Activated CD4-positive, alpha-beta T cell treated with anti-CD3 and anti-CD28 coated beads for 36 hours (primary cell): ENCODE measurements at places on chromosomes 2 and 18.
A peak's percentile ranks its signal among the peaks of the same experiment; 100 is the strongest.

GRCh38 chr2:225019105-225019504, 23.2 kb downstream of the DOCK10 start:
- DNase-seq, result no peak

GRCh38 chr18:79871481-79872091, 73.8 kb downstream of the KCNG2 start:
- peak; percentile 2 for DNase-seq

DNA sequence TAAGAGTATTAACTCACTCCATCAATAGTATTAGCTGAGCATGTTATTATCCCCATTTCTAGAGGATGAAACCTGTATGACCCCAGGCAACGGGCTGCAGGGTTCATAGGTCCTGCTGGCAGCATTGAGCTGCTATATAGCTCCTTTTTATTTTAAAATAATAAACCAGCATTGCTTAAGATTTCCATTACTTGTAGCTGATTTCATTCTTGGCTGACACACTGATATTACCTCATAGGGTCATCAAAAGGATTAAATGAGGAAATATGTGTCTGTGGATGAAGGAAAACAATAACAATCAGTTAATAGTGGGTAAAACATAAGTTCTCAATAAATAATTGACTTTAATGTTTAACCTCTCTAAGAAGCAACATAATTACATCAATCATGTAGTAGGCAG, 48.3 kb upstream of the NRP2 start:
- no peak for DNase-seq

DNA sequence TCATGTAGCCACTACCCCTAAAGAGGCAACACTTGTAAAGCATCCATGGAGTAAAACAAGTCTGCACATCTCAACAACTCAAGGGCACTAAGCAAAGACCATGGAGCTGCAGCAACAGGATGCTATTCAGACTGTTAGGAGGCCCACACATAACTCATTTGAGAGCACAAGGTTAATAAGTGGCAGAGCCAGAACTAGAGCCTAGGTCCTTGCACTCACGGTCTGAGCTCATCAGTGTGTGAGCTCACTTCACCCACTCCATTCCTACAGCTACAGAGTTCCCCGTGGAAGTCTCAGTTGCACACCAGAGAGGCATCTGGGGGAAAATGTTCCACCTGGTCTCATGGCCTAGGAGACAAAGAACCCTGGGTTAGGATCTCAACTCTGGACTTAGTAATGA, 35.0 kb downstream of the TTC32 start:
- no peak for DNase-seq

DNA sequence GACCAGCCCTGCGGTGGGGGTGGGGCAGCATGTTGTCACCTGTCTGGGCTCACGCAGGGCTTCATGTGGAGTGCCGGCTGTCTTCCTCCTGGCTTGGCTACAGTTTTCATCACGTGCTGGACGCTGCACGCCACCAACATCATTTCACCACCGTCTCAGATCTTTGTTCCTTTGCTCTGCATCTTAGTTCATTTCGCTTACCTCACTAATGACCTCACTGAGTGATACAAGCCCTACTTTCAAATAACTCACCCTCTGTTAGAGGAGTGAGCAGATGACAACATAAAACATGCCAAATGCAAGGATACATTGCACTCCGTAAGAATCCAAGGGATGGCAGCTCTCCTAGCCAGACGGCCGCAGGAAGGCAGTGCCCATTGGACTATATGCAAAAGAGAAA, 527.5 kb downstream of the GALR1 start:
- DNase-seq, result no peak

- no peak for DNase-seq
Observed at GRCh38 chr18:31500051-31500688, 2.2 kb downstream of the DSG2 start.

DNA sequence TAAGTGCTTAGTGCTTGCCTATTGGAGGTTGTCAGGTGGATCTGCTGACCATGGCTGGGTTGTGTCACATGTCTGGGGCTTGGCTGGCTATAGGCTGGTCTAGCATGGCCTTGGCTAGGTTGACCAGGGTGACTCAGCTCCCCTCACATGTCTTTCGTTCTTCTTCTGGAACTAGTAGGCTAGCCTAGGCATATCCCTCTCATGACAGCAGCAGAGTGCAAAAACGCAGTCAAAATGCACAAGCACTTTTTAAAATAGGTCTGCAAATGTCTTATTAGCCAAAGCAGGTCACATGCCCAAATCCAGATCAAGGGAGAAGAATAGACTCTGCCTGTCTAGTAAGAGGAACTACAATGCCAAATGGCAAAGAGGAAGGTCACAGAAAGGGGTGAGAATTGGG, 179.7 kb upstream of the ACVR2A start:
- no peak for DNase-seq

DNA sequence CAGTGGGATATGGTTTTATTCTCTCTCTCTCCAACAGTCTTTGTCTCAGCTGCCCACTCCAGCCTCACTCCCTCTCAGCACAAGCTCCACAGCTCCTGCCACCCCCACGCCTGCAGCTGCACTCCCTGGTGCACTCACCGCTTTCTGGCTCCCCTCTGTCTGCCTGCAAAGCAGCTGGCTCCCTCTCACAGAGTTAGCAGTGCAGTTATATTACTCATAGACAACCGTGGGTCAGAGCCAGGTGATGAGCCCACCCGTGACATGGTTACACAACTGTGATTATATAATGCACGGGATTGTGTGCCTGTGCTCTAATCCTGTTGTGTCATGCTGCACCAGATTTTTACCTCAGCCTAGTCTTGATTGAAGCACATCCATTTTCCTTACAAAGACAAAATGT, 276.9 kb upstream of the CHAC2 start:
- no peak for DNase-seq

DNA sequence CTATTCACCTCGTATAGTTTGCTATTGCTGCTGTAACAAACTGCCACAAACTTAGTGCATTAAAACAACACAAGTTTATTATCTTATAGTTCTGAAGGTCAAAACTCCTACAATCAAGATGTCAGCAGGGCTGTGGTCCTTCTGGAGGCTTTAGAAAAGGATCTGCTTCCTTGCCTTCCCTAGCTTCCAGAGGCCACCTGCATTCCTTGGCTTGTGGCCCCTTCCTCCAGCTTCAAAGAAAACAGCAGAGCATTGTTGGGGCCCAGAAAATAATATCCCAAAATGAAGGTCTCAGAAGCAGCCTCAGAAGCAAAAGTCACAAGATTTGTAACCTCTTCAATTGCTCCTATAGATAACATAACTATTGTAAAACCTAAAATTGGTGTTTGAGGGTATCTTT, 100.6 kb downstream of the HNRNPLL start:
- no peak for DNase-seq

- no peak for DNase-seq
Observed at GRCh38 chr2:45978302-45978859, 318.8 kb upstream of the EPAS1 start.

- DNase-seq, result no peak
Observed at GRCh38 chr2:8053216-8053615, 628.6 kb upstream of the ID2 start.

DNA sequence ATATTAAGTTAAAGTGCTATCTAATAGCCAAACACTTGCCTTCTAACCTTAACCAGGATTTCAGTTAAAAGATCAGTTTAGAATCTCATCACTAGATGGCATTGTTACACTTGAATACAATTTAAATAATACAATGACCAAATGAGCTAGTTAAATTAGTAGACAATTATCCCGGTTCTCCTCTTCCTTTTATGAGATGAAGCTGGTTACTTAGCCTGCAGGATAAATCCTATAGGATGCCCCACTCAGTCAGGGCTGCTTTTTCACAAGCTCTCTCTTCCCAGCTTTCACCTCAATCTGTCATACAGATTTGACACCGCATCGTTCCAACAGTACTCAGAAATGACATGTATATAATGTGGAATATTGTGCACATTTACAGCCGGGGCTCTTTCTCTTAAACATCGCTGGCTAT, 678.8 kb downstream of the KCNJ3 start:
- DNase-seq, result no peak

GRCh38 chr18:36638224-36638623, 190.6 kb downstream of the TPGS2 start:
- DNase-seq, result no peak

- DNase-seq, result no peak
Observed at GRCh38 chr2:198135481-198135934, 331.1 kb downstream of the PLCL1 start.

DNA sequence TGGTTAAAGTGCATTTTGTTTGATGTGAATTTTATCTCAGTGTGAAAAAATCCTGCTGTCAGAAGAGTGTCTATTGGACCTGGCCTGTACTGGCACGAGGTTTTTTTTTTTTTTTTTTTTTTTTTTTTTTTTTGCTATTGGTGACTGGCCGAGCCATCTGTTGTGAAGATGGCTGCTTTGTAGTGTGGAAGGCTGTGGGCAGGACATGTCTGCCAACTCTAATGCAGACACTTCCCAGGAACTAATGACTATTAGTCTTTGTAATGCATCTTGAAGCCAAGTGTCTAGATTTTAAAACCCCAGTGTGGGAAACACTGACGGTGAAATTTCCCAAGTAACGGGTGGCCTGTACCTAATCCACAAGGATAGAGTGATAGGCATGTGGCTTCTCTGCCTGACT, 34.3 kb downstream of the ZAP70 start:
- DNase-seq, result no peak

- DNase-seq, result no peak
Observed at GRCh38 chr18:37845498-37845897, 279.9 kb upstream of the CELF4 start.

DNA sequence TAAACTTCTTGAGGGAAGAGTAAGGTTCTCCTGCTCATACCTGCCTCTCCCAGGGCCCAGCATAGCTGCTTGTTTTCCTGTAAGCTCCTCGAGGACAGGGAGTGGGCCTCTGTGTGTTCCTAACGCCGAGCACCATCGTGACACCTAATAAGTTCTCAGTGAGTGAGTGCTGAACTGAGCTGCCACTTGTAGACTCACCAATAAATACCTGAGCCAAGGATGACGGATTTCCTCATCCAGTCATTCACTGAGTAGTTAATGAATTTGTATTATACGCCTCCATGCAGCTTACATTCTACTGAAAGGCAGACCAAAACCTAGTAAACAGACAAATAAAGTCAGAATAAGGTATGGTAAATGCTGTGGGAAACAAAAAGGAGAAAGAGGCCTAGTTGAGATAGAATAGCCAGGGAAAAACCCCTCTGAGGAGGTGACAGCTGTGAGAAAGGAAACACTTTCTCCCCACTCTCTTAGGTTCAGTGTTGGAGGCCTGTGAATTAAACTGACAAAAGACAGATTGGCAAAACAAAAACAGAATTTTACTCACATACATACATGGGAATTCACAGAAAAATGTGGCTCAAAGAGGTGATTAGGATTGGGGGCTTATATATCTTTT, 138.6 kb downstream of the B3GNT2 start:
- DNase-seq, result no peak

- DNase-seq, result no peak
Observed at GRCh38 chr2:239390546-239391285, 10.1 kb downstream of the HDAC4 start.

- DNase-seq, result no peak
Observed at GRCh38 chr2:203743441-203743981, 37.1 kb downstream of the CD28 start.

GRCh38 chr2:8489221-8489620, 192.6 kb upstream of the ID2 start:
- no peak for DNase-seq

DNA sequence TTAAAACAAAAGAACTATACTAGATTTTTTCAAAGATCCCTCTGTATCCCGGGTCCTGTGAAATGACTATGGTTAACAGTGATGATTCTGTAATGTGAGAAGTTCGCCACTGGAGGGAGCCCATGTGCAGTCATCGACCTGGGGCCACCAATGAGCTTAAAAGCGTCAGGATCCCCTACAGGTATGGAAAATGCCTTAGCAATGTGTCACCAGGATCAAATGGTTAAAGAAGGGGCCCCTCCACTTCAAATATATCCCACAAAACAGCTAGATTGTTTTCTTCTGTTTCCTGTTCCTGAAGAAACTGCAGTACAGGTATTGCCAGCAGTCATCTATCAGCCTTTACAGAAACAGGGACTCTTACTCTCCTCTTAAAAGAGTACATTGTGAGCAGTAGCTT, 15.3 kb downstream of the CHRNA1 start:
- peak; percentile 85 for DNase-seq

DNA sequence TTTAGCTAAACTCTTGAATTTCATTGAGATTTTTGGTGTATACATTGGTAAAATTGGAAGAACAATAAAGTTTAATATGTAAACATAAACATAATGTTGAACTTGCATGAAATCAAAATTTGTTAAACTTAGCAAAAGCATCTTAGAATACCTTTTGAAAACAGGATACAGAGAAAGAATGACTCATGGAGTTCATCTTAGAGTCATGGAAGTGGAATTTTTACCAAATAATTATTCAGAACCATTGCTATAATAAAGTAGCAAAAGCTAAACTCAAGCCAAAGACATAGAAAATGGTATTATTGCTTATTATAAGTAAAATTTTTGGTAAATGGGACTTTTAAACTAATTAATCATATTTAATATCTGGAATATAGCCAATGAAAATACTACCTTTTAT, 841.6 kb upstream of the SLC39A10 start:
- no peak for DNase-seq

DNA sequence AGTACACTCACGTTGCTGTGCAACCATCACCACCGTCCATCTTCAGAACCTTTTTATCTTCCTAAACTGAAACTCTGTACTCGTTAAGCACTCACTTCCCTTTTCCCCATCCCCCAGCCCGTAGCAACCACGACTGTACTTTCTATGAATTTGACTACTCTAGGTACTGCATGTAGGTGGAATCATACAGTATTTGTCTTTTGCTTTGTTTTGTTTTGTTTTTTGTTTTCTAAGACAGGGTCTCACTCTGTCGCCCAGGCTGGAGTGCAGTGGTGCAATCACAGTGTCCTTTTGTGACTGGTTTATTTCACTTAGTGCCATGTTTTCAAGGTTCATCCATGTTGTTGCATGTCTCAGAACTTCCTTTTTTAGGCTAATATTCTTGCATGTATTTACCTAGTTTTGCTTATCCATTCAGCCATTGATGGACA, 7.0 kb upstream of the TYMS start:
- peak; percentile 61 for DNase-seq

DNA sequence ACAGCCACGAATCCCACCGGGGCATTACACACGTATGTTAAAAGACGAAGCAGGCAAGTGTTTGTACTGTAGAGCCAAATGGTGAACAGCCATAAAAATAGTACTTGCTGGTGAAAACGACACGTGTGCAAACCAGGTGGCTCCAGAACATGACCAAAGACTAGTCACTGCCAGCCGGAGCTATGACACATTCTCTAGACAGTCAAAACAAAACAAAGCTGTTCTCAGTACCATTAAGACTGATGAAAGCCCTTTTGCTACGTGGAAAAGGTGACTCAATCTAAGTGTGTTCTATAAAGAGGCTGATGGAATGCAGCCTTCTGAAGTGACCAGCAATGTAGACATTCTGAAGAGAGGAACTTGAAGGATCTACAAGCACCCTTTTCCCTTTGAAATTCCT, 367.7 kb upstream of the NETO1 start:
- peak; percentile 11 for DNase-seq

GRCh38 chr2:3214065-3214464, 163.6 kb downstream of the EIPR1 start:
- no peak for DNase-seq

- no peak for DNase-seq
Observed at GRCh38 chr2:198098918-198099317, 294.5 kb downstream of the PLCL1 start.
